ENCODE measurements at places on chromosomes 16 and 17.
A peak's percentile ranks its signal among the peaks of the same experiment; 100 is the strongest.

DNA sequence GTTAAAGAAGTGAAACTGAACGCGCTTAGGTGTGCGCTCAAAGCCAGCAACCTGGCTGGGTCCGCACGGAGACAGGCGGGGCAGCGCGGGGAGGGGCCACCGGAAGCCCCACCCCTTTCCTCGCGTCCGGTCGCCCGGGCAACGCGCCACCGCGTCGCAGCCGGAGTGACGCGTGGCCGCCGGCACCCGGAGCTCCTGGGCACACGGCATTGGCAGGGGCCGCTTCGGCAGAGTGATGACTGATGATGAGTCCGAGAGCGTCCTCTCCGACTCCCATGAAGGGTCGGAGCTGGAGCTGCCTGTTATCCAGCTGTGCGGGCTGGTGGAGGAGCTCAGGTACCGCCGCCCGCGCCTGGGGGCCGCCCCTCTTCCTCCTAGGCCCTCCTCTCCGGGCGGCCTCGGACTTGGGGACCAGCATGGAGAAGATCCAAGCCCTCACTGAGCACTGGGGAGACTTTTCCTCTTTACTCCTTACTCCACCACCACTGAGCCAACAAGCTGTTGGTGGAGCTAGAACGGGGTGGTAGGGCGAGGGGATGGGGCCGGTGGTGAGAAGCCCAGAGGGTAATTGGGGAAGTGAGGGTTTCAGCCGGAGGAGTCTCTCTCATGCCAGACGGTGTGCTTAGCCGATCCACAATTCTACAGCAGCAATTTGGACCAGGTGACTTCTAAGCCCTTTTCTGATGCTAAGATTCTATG, 44.9 kb downstream of the PRSS54 start:
- DNase-seq: no peak

GRCh38 chr16:5003828-5004227, 29.9 kb downstream of the NAGPA start:
- no peak for DNase-seq

GRCh38 chr17:39759204-39759603, 21.5 kb downstream of the GRB7 start:
- DNase-seq: no peak

DNA sequence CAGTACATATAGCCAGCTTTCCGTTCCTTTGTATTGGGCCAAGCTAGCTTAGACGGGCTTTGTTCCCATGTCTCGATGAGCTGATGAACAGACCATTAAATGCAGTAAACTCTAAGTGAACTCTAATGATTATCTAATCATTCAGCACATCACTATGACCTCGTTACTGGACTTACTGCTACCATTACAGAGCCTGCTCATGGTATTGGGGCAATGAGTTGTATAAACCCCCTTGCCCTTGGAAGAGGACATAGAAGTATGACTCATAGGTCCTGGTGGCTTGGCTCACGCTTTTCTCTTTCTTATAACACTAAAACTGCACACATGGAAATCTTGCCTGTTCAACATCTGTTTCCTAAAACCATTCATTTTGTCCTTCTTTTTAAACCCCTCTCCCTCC, 93.6 kb upstream of the DYNLRB2 start:
- no peak for DNase-seq

GRCh38 chr17:75827308-75828075, 16.7 kb downstream of the UNC13D start:
- DNase-seq: no peak

DNA sequence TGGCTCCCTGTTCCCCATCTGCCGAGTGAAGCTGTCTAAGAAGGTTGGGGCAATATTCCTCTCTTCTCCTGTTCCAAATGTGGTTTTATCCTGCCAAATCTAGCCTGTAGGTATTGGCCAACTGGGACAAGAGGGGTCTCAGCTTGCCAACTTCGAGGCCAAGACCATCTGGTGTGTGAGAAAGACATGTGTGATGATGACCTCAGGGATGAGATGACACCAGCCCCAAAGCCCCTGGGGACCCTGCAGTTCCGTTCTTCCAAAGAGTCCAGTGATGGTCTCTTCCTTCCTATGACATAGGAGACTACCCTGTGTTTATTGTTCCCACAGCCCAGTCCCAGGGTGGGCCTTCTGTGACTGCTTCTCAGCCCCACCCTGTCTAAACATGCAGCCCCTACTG, 34.8 kb upstream of the ADAMTS18 start:
- DNase-seq: no peak

DNA sequence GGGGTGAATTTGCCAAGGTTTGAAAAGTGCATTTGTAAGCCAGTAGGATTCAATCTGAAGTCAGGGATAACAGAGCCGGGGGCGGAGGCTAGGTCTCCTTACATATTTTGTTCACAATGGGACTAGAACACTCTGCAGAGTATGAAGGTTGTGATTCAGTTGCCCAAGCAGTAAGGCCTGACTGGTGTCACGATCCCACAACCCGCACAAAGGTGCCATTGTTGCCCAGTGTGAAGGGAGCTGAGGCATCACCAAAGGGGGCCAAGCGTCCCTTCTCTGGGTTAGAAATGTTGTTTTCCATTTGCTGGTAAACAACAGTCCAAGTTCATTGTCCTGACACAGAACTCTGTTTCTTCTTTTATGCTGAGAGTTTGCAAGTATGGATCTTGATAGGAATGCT, 471.8 kb downstream of the MAF start:
- DNase-seq: no peak

GRCh38 chr16:77410449-77410848, 24.4 kb downstream of the ADAMTS18 start:
- no peak for DNase-seq

DNA sequence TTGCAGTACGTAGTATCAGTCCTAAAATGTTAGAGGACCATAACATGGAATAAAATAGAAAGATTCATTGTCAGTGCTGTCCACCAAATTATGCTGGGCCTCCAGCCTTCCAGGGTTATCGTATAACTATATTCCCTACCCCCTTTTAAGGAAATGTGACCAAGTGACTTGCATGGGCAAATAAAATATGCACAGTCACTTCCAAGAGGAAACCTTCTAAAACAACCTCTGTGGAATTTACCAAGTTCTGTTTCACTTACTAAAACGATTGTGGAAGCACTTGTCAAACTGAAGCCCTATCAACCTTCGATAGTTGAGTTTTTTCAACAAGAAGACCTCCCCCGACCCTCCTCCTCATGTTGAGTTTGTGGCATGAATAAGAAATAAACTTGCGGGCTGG, 345.4 kb upstream of the C16orf82 start:
- no peak for DNase-seq

DNA sequence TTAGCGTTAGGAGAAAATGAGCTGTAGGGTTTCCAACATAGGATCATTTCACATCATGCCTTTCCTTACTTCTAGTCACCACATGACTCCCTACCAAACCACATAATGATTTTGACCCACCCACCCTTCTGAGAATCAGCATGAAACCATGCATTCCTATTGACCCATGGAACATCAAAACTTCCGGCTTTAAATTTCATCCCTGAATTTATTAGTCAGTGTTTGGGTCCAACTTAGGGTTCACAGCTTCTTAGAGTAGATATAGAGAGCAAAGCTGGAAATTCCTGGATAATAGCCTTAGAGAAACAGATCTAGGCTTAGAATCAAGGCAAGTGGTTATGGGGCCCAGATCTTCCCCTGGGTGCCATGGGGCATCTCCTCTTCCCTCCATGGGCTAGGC, 162.6 kb downstream of the TOX3 start:
- DNase-seq: no peak

- no peak for DNase-seq
Observed at GRCh38 chr16:64238571-64238970, 883.3 kb downstream of the CDH11 start.

DNA sequence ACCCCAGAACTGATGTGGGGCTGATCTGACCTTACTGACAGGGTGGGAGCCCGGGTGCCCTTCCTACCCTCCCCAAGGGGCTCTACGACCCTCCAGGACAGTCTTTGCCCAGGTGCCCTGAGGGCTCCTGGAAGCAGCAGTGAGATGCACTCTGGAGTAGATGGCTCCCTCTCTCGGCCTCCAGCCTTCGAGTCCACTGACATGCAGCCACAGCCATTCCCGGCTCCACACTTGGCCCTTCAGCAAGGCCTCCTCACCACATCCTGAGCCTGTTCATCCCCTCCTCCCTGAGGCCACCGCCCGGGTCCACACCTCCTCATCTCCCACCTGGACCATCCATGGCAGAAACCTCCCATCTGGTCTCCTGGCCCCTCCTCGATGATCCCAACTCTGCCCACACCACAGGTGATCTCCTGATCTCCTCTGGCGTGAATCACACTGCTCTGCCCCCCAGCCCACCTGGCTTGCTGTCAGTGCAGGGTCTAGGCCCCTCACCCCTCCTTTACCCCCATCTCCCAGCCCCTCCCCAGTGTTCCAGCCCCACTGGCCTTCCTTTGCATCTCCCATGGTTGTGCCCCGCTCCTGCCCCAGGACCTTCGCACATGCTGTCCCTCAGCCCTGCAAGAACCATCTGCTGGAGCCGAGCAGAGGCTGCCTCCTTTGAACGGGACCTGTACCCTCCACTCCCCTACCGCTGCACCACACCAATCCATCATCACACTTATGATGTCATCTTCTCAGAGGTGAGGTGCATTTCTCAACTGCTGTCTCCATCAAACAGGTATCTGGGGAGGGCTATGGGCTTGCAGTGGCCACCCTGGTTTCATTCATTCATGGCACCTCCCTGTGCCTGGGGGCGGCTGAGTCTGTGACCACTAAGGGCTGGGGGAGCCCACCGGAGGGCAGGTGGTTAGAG, 44.7 kb downstream of the SOCS1 start:
- no peak for DNase-seq

DNA sequence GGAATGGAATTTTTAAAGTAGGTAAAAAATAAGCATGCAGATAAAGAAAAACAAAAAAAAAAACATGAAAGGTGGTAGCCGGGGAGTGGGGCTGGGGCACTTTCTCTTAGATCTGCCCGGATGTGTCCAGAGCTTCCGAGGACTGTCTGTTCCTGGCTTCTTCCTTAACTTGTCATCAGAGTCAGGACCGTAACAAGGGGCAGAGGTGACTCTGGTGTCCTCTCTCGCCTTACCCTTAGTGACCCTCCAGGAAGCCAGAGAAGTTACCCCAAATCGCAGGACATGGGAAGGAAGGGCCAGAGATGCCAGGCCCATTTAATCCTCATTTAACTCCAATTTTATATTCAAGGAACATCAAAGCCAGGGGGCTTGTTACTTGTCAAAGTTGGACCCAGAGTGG, 115.5 kb downstream of the ABCC6 start:
- DNase-seq: no peak

- peak; percentile 70 for DNase-seq
Observed at GRCh38 chr17:60600490-60601446, 775 bp downstream of the PPM1D start.

- no peak for DNase-seq
Observed at GRCh38 chr17:41653892-41654677, 29.7 kb upstream of the KRT17 start.

GRCh38 chr16:53576210-53576609, 73.2 kb upstream of the AKTIP start:
- no peak for DNase-seq

GRCh38 chr16:11431915-11432465, 86.7 kb downstream of the RMI2 start:
- DNase-seq: no peak

DNA sequence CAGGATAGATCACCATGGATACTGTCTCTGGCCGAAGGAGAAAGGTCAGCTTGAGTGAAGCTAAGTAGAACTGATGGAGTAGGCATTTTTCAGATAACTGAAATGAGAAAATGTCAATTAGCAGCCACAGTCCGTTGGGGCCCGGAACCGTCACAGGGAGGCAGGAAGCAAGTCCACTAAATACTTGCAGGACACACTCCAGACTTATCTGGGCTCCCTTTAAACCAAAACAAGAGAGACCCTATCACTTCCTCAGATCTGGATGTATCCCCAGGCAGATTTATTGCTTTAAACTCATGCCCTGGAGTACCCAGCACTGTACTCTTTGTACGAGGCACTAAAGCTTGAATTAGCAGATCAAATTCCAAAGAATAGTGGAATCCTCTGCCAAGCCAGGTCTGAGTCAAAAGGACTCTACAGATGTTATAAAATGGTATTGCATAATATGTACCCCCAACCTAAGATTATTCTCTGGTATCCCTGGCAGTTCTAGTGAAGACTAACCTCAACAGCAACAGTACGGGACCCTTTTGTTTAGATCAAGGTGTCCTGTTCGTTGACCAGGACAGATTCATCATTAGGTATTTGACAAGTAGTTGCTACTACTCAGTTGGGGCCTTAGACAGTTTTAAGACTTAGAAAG, 8.1 kb downstream of the ZP2 start:
- no peak for DNase-seq

- DNase-seq: no peak
Observed at GRCh38 chr17:39001703-39002637, 34.8 kb upstream of the FBXO47 start.

DNA sequence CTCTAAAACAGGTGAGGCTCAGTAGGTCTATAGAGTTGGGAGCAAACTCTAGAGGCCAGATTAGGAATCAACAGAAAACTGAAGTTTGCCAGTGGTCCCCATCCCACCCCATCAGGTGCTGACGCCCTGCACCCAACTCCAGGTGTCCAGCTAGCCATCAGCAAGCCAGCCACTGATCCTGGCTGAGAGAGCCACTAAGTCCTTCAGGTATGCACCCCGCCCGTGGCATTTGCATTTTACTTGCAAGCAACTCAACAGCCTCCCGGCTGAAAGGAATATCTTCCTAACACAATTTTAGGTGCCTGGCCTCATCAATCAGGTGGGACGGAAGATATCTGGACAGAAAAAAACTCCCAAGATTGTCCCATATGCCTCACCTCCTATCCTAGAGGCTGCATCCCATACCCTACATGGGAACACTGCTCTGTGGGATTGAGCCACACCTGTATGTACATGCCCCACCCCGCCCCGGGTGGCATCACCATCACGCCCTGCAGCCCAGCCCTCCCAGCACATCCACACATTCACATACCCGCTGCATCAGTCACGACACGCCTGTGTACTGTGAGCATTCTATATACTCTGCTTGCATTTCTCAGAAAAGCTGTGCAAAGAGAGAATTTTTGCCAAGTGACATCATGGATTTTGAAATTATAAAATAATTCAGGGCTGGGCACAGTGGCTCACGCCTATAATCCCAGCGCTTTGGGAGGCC, 8.3 kb downstream of the OTOP3 start:
- no peak for DNase-seq

GRCh38 chr17:6639014-6639585, 1.4 kb downstream of the KIAA0753 start:
- DNase-seq: no peak

DNA sequence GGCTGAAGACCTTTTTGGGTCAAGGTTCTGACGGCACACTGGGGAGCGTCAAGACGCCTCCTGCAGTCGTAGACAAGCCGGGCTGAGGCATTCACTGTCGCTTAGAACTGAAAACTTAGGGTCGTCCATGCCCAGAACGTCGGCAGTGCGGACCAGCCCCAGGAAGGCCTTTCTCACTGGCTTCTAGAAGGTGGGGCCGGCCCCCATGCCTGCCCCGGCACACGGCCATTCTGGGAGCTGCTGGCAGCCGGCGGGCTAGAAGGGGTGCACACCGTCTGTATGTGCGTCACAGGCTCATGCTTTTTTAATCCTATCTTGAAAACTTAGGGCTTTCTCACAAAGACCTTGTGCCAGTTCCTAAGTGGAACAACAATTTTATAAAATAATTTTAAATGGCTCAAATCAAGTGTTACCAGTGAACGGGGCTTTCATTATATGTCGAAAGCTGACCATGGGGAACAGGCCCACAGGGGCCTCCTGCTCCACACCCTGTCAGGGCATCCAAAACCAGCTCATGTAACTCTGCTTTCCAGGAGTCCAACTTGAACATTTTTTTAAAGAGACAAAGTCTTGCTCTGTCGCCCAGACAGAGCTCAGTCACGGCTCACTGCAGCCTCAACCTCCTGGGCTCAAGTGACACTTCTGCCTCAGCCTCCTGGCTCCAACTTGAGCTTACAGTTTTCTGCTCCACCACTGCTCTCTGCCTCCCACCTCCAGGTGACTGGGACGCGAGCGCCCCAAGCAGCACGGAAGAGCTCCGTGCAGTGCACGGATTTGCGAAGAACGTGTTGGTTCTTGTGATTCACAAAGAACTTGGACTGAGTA, 111.2 kb downstream of the ANKRD11 start:
- DNase-seq: no peak
